ENCODE measurements at places on chromosomes 5 and 9.
A peak's percentile ranks its signal among the peaks of the same experiment; 100 is the strongest.

DNA sequence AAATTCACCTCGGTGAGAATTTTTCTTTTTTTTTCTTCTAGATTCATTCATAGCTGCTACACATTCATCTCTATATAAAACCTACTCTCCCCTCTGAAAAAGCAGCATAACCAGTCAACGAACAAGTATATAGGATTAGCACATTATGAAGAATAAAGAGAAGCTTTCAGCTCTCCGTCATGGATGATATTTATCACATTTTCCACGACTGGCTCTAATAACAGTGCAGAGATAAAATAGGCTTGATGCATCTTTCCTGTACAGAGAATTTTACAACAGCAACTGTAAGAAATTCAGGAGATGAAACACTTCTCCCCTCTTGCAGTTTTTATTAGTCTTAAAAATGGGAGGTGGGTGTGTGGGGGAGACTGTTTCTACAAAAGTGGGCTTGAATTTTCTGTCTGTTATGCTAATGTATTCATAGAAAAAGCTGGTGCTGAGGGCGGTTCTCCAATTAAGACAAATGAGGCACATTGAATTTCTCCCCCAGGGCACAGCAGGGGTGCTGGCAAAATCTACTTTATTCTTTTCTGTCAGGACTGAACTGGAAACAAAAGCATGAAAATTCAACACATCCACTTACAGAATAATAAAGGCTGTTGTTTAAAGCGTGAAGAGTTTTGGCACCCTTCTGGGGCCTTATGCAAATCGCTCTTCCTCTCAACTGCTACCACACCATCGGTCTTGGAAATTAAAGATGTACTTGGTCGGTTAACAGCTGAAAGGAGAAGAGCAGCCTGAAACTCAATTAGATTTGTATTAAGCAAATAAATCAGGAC lies 233.9 kb upstream of the ZNF608 start:
- no peak for DNase-seq

GRCh38 chr5:32496104-32496503 lies 51.6 kb upstream of the ZFR start:
- DNase-seq = no peak

GRCh38 chr9:119967867-119968535 lies 598.8 kb upstream of the BRINP1 start:
- no peak for DNase-seq

GRCh38 chr5:1318659-1319251 lies 23.9 kb upstream of the TERT start:
- no peak for DNase-seq

GRCh38 chr9:125549465-125549871 lies 157.5 kb downstream of the MAPKAP1 start:
- DNase-seq = no peak

DNA sequence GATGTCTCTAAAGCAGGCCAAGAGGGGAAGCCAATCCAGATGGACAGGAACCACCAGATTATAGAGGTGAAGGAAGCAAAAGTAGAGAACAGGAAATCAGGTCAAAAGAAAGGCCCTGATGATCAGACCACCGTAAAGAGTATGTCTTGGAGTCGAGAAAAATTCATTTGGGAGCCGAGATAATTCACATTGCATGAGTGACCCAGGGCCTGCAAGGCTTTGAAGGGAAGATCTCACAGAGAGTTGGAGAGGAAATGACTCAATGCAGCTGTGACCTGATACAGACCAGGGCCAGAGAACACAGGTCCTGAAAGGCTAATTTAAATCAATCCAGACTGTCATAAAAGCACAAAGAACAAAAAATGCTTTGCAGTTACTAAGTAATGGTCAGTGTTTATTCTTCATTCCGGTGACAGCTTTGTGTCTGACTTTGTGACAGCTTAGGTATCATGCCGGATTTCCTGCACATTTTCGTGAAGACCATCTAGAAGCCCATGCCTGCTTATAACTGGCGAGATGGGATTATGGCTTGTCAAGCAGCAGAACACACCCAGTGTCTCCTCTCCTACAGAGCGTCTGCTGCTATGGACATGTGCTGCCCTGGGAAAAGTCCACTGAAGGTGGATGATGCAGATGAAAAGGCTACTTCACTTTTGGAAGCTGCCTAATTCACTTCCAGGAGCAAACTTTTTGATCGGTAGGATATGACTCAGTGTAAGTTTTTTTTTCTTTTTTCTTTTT lies 5.8 kb upstream of the ACTBL2 start:
- DNase-seq = no peak

DNA sequence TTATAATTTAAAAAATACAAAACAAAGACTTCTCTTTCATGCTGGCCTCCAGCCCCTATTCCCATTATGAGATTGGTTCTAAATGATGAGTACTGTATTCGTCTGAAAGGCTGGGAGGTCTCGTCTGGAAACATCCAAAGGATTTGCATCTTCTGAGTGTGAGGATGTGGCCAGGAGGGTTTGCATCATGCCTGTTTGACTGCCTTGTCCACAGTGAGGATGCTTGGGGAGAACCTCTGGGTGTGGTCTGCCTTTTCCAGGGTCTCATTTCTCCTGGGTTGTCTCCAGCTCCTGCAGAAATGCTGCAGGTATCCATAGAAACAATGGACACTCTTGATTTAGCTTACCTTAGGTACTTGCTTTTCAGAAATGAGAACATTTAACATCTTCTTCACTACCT lies 26.4 kb upstream of the CXCL14 start:
- DNase-seq = no peak

- peak; percentile 42 for DNase-seq
These were observed 133.2 kb downstream of the MTX3 start for GRCh38 chr5:79857714-79858409.

GRCh38 chr9:68999393-69000105 lies 14.4 kb downstream of the PRKACG start:
- peak; percentile 55 for DNase-seq

DNA sequence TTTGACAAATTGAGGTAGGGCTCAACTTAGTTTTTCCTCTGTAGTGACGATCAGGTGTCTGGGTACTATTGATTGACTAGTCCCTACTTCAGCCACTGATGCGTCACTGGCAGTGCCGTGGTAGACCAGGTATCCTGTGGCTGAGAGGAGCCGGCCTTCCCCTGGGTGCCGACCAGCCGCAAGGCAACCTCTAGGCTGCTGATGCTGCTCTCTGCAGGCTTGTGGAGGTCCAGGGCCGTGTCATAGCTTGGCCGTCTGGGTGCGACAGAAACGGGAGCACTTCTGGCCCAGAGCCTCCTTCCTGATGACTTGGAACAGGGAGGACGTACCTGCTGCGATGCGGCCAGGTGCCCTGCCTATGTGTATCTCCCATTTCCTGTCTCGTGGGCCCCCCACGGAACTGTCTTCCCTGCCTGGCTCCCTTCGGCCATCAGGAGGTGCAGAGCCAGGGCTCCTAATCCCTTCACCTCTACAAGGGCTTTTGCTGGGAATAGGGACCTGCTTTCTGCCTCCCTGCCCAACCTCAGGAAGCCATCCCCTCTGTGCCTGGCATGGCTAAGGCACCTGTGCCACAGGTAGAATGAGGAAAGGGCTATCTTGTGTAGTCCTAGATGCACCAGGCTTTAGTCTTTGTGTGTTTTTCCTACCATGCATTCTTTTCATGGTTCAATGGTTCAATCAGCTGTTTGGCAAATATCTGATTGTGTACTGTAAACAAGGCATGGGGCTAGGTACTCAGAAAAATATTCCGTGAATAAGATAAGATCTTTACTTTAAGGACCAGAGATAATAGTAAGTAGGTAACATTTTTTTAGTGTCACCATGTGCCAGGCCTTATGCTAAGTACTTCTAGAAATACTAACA lies 44.6 kb downstream of the MVB12B start:
- DNase-seq = no peak

DNA sequence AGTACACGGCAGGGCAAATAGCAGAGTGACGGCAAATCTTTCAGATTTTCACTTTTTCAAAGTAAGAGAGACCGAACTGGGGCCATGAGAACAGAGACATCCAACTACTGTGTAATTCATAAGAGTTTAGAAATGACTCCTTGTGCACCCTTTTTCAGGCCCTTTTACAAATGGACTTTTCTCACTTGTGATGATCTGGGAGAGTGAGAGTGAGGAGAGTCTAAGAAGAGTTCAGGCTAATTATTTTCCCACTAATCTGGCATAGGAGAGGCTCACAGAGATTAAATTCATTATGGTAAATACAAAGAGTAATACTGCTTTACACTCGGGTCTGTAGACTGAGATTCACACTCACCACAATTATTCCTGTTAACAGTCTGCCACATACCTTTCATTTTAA lies 880 bp upstream of the CCNG1 start:
- no peak for DNase-seq

- no peak for DNase-seq
These were observed 7.5 kb upstream of the ERAP2 start for GRCh38 chr5:96868603-96869371.

DNA sequence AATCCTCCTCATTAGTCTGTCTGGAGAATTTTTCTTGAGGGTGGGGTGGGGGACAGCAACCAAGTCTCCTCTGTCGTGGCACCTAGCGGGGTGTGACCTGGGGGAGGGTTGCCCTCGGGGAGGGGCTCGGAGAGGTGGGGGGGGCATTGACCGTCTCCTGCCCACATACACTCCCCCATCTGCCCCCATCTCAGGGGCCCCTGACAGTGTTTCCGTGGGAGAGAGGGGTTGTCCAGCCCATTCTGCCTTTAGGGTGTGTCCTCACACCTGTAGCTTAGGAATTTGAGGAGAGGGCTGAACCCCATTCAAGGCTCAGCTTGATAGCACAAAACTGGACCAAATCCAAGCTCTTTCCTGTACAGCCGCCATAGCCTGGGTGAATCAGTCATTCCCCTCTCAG lies 5.9 kb upstream of the CXXC5 start:
- no peak for DNase-seq

GRCh38 chr9:96566498-96567202 lies 53.0 kb downstream of the CDC14B start:
- DNase-seq = peak; percentile 70

GRCh38 chr5:103402851-103403250 lies 144.3 kb downstream of the MACIR start:
- DNase-seq = no peak

- DNase-seq = no peak
These were observed 2.3 kb upstream of the NR3C1 start for GRCh38 chr5:143405849-143406098.

GRCh38 chr9:103707181-103707580 lies 386.9 kb upstream of the SMC2 start:
- DNase-seq = no peak

GRCh38 chr9:80074439-80074838 lies 502.7 kb downstream of the TLE4 start:
- no peak for DNase-seq

GRCh38 chr9:80632041-80632440 lies 1057.3 kb downstream of the TLE1 start:
- DNase-seq = no peak

DNA sequence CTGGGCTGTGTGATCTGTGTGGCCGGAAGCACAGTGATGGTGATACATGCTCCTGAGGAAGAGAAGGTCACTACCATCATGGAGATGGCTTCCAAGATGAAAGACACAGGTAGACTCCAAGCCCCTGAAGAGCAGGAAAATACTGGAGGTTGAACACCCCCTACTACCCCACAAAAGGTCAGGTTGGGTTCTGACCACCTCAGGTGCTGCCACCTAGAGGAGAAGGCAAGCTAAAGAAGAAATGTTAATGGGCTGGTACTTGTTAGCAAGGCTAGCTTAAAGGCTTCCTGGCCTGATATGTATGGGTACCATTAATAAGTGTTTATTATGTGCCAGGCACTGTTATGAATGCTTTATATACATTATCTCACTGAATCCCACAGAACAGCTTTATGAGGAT lies 11.7 kb downstream of the NIPAL4 start:
- DNase-seq = no peak

DNA sequence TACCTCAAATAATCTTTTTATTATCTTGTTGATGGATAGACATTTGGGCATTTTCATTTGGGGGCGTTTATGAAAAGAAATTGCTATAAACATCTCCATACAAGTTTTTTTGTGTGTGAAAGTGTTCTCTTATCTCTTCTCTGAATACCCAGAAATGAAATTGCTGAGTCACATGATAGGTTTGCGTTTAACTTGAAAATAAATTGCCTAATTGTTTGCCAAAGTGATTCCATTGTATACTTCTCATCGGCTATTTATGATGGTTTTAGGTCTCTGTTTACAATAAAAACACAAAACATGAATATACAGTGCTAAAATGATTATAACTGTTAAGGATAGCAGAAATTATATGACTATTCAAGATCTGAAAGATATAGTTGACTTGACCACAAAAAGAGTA lies 361.7 kb downstream of the TAF11L14 start:
- DNase-seq = no peak

DNA sequence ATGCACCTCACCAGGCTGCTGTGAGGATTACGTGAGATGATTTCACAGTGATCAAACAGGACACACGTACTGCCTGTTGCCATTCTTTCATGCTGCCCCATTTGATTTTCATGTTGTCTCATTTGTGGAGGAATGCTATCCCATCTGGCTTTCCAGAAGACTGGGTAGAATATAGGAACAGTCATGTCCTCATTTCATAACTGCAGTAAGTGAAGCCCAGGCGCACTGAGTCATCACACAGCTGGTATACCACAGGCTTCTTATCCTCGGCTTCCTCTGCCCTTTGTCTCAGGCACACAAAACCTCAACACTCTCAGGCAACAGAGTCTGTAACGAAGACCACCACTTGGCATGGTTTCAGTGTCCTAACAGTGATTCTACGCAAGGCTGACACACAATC lies 62.3 kb downstream of the LHFPL2 start:
- no peak for DNase-seq

DNA sequence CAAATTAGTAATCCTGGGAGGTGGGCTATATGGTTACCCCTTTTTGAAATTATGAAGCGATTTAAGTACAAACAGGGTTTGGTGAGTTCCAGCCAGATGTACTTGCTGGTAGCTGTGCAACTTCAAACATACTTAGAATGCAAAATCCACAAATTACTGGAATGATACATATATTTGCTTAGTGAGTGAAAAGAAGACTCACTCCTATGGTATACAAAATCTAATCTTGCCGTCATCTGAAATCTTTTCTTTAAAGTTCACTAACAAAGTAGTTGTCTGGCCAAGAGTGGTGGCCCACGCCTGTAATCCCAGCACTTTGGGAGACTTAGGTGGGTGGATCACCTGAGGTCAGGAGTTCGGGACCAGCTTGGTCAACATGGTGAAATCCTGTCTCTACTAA lies 64.9 kb upstream of the TJP2 start:
- no peak for DNase-seq

GRCh38 chr9:21679432-21679831 lies 123.0 kb upstream of the MTAP start:
- DNase-seq = no peak

Data from stimulated activated naive B cell treated with anti-CD40 and anti-IgM and Interleukin-4, amounts not matched to agents 10 μg/mL and 1 μg/mL and 100 μg/mL, for 72 hours (primary cell).